ENCODE measurements at places on chromosomes 7 and 10.

DNA sequence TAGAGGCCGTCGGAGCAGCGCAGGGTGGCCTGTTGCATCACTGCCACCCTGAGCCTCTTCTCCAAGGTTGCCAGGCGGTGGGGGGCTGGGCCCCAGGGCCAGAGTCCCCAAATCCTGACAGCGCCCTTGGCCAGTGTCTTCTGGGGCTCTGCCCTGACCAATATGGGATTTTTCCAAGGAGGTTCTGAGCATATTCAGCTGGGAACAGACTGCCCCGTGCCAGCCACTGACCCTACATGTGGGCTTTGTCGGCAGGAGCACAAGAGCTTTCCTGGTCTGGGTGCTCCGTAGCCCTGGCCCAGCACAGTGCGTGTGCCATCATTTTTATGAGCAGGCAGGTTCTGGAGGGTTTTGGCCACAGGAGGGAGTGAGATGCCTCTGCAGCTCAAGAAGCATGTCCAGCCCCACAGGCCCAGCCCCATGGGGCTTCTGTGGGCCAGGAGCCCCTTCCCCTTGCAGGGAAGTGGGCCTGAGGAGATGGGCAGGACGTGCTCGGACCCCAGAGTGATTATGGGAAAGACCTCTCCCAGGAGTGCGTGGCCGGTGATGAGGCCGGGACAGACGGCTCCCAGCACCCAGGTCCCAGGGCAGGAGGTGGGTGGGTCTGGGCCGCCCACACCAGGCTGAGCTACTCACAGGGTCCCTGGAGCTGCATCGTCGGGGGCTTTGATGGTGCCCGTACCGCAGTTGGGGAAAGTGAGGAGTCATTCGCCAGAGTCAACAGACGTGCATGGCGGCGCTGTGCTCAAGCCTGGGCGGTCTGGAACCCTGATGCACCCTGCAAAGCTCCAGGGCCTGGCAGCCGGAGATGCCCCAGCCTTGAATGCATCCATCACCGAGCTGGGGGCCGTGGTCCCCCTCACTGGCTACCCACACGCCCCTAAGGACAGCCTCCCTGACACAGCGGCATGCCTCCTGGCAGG, 66.6 kb downstream of the PWWP2B start:
- no peak for DNase-seq

- DNase-seq, result no peak
Measured at GRCh38 chr7:11228515-11228914, 254.8 kb downstream of the PHF14 start.

DNA sequence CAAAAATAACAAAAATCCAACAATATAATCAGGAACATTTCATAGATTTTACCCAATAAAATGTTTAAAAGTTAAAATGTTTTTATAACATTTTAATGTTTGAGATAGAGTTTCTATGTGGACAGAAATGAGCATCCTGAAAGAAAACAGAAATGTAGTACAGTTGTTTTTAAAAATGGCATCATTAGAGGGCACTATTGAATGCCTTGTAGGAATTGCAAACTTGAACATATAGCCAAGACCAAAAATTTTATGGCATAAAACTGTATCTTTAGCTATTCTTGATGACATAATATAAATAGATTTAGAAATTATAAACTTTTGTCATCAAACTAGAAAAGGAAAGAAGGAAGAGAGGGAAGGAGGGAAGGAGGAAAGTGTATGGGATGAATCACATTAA, 1372.7 kb downstream of the GATA3 start:
- DNase-seq, result peak; percentile 8

DNA sequence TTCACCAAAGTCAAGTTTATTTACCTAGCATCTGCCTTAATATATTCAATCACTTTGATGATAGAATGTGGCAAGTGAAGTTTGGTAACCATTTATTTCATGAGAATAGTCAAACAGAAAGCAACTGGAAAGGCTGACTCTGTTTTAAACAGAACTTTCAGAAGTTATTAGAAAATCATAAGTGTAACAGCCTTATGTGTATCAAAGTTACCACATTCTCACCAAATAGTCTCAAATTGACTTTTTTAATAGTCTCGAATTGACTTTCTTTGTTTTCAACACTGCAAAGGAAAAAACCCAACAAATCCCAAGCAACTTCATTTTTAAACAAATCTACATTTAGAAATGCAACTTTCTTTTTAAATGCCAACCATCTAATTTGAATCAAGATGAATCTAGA, 29.5 kb downstream of the NAMPT start:
- DNase-seq, result no peak

DNA sequence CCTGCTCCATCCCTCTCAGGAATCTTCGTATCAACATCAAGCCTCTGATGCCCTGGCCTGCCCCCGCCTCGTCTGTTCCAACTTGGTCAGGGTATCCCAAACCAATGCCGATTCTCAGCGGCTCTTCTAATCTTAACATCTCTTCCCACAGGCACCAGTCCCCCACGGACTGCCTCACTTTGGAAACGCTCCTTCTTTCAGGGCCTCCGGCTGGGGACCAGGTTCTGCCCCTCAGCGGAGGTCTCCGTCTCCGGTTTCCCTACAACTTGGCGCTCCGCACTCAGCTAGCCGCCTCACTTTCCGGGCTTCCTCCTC, 488 bp downstream of the ABCF2 start:
- no peak for DNase-seq

DNA sequence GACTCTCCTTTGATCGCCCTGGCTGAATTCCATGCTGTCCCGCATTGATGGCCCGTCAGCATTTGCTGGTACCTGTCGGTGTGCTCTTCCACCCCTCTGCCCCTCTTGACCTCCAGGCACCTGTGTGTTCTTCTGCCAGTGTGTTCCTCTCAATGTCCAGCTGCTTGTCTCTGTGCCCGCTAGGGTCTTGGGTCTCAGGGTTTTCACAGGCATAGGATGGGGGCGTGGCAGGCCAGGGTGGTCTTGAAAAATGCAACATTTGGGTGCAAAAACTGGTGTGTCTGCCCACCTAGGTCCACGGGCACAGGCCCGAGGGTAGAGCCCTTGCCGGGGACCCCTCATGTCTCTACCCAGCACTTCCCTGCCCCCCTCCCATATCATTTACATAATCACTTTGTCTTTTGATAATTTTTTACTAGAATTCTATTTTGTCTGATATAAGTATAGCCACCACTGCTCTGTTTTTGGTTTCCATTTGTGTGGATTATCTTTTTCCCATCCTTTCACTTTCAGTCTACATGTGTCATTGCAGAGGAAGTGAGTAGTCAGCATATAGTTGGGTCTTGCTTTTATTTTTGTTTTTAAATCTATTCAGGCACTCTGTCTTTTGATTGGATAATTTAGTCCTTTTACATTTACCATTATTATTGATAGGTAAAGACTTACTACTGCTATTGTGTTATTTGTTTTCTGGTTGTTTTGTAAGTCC, 46.6 kb upstream of the ADRA2A start:
- DNase-seq, result no peak

GRCh38 chr7:120554960-120555571, 282.1 kb downstream of the KCND2 start:
- peak; percentile 60 for DNase-seq

- no peak for DNase-seq
Measured at GRCh38 chr10:132319853-132320653, 11.9 kb upstream of the LRRC27 start.

DNA sequence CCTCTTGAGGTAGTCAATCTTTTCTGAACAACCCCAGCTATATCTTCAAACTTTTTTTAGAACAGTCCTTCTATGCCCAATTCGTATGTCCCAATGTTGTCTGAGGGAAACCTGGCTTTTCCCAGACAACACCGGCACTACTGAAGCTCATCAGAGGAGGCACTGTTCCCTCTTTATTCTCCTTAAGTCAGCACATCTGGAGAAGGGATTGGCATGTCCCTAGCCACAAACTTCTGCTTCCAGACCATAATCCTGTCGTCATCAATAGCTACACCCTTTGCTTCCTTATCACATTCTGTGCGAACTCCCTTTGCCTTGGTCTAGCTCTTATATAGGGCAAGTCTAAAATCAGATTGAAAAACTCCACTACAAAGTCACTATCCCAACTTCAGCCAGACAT, 22.9 kb downstream of the PON3 start:
- no peak for DNase-seq

GRCh38 chr7:8249121-8249520, 12.8 kb downstream of the ICA1 start:
- no peak for DNase-seq

DNA sequence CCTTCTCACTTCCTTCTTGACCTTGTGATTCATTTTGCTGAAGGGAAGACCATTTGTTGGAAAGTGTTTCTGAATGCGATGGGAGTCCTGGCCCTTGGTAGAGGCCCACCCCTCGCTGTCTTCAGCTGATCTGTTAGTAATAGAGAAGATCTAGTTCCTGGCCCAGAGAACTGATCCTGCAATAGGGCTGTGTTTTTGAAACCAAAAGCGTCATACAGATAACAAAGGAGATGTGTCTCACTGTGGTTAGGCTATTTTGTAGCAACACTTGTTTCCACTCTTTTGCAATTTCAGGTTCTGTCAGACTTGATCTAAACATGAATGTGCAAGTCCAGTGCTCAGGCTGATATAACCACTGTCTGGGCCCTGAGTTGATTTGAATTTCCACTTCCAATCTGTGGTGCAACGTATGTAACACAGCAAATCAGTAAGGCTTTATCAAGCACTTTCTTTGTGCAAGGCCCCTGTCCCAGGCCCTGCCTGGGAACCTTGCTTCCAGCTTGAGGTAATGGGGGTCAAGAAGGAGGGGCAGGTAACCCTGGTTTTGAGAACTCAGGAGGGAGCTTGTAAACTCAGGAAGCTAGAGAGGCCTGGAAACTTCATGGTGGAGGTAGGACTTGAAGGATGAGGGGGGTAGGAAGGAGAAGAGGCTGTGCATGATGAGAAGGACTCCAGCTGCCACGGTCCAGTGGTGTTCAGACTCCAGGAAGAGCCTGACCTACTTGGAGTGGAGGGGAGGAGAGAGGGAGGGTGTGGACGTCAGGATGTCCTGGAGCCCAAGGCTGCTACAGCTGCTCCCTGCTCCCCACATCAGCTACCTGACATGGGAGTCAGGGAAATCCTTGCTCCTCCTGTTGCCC, 42.2 kb upstream of the SRGN start:
- DNase-seq, result no peak

GRCh38 chr10:69088801-69089501, 1.0 kb downstream of the SRGN start:
- DNase-seq, result no peak

GRCh38 chr10:31977440-31978155, 49.0 kb upstream of the ARHGAP12 start:
- peak; percentile 8 for DNase-seq

DNA sequence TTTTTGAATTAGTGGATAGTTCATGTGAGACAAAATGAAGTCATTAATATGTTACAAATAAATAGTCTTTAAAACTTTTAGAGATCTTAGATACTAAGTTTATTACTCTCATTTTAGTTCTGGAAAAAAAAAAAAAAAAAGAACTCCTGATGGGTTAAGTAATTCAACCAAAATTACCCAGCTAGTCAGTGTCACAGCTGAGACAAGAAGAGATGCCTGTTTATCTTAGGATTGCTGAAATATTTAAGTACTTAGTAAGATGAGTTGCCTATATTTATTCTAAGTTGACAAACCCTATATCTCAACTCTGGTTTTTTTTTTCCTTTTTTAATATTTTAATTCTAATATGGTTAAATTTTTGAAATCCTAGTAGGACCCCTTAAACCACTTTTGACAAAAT, 781.0 kb upstream of the LRRN3 start:
- DNase-seq, result no peak

DNA sequence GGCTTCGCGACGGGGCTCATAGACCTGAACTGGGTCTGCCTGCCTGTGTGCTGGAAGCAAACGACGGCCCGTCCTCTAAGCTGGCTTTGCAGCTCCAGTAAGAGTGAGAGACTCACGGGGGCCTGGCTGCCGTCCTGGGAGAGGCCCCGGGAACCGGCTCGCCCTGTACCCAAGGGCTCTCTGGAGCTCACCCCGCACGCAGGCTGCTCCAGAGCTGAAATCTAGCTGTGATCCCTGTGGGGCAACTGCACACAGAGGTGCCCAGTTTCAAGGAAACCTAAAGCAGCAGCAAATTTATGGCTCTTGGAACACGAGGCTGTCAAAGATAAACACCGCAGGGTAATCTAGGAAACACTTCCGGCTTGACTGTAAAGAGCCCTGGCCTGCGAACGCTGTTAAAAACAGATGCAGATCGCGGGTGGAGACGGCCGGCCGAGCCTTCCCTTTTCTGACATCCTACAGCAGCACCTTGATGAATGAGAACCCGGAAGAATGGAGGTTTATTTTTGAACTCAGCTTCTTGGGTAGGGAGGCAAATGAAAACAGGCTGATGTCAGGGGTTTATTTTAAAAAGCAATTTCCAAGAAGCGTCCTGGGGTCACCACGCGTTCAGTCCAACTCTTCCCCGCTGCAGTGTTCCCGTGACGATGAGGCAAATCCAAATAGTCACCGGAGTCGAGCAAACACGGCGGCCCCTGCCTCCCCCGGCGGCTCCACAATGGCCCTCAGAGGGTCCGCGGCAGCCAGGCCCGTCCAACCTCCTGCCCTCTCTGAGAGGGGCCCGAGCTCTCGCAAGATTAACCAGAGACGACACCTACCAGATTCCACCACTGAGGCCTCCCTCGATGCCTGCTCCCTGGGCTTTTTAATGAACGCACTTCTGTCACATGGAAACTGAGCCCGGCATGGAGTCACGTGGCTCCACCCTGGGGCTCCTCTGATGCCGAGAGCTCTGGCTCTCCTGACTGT, 29.6 kb downstream of the AMZ1 start:
- DNase-seq, result peak; percentile 29

Data from skin of body (tissue), 3 donors.